Kasumi-1 (cell line): ENCODE measurements at places on chromosomes 1 and 21.

GRCh38 chr1:220775240-220775853 is 11.4 kb upstream of the MTARC1 start:
- peak; percentile 46 for DNase-seq

GRCh38 chr1:162029157-162029556 is 5.5 kb upstream of the OLFML2B start:
- no peak for DNase-seq

- DNase-seq: no peak
Measured at GRCh38 chr1:224755586-224755985, 139.5 kb downstream of the CNIH3 start.

- no peak for DNase-seq
Measured at GRCh38 chr21:17436626-17437111, 76.2 kb upstream of the CXADR start.

GRCh38 chr1:1098681-1099421 is 17.0 kb downstream of the C1orf159 start:
- no peak for DNase-seq

DNA sequence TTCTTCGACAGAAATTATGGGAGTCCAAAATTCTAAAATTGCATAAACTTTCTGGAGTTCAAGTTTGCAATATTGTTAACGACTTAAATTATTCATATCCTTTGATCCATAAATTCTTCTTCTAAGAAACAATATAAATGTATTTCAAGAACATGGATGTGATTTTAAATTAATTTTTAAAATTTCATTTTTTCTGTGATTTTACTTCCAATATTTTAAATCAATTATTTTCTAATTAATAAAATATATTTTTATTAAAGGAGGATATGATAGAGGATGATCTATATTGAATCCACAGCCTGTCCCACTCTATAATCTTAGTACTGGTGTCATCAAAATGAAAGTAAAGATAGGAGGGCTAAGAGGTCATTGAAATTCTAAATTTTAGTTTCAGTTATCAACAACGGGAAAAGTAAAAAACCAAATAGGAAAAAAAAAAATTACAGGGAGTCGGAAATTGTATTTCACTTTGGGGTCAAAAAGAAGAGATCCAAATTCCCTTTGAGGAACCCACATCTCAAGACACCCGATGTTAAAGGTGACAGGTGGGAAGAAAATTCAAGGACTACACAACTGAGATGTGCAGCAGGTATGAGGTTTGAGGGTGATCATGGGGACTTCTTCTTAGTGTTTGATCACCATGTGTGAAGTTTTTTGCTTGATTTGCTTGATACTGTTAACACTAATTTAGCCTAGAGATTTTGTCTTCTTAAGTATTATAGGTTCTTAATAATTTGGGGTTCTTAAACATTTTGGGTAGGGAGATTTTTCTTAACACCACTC is 154.8 kb upstream of the RGS18 start:
- peak; percentile 11 for DNase-seq

GRCh38 chr1:200963076-200963475 is 60.4 kb downstream of the KIF21B start:
- DNase-seq: no peak

DNA sequence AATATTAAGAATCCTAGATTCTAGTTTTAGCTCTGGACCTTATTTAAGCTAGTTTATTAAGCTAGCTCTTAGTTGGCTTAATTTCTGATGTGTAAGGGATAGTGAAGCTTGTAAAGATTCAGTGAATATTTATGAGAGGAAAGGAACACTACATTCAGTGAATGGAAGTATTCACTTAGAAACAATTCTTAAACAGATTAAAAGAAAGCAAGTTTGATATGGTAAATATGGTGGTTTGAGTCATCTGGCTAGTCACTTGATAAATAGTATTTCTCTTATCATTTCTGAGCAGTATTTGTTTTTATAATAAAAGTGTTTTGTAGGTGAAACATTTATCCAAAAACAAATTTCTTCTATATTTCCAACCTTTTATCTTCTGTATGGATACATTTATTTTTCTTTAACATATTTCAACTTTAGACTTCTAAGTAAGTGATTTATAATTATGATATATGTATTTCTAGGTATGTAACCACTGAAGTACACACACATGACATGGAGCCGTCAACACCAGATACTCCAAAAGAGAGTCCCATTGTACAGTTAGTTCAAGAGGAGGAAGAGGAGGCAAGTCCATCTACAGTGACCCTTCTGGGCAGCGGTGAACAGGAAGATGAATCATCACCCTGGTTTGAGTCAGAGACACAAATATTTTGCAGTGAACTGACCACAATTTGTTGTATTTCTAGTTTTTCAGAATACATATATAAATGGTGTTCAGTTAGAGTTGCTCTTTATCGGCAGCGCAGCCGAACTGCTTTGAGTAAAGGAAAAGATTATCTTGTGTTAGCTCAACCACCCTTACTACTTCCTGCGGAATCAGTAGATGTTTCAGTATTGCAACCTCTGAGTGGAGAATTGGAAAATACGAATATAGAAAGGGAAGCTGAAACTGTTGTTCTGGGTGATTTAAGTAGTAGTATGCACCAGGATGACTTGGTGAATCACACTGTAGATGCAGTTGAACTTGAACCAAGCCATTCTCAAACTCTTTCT is 55.6 kb downstream of the SUCO start:
- DNase-seq: no peak

GRCh38 chr1:98280049-98280448 is 359.2 kb upstream of the DPYD start:
- no peak for DNase-seq

- no peak for DNase-seq
Measured at GRCh38 chr1:40308036-40308727, 8.9 kb downstream of the COL9A2 start.

DNA sequence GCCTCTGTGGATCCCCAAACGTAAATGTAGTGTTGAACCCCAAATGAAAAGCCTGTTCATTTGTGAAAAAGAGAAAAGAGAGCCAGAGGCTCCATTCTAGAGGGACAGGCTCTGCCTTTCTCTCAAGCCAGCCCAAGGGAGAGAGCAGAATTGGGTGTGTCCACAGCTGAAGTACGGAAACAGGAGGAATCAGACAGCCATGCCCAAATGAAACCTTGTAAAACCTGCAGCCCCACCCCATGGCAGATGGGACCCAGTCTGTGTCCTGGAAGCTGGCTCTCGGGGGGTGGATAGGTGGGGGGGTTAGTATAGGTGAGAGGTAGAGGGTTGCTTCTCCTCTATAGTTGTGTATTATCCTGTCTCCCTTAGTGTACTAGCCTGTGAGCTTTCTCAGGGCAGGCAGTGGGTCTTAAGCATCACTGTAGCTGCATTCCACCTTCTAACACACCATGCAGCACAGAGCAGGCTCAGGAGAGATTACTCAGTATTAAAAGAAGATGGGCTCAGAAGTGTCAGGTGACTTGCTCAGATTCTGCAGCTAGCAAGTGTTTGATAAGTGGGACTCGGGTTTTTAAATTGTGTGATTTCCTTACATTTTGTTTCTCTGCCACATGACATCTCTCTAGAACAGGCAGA is 67.4 kb upstream of the SIPA1L2 start:
- no peak for DNase-seq

DNA sequence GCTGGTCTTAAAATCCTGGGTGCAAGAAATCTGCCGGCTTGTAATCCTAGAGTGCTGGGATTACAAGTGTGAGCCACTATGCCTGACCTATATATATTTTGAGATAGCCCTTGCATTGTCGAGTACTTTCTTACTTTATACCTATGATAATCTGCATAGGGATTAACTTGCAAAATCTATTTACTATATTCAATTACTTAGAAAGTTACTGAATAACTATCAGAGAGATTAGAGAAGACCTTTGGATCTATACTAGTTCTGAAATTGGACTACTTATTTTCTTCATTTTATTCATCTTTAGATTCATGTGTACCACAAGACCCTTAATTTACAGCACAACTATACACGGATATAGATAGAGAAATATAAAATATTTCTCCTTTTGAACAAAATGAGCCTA is 1766.0 kb downstream of the NCAM2 start:
- no peak for DNase-seq

- no peak for DNase-seq
Measured at GRCh38 chr1:51444096-51444495, 75.0 kb downstream of the EPS15 start.

- no peak for DNase-seq
Measured at GRCh38 chr1:19844731-19845495, 29.8 kb upstream of the RNF186 start.

DNA sequence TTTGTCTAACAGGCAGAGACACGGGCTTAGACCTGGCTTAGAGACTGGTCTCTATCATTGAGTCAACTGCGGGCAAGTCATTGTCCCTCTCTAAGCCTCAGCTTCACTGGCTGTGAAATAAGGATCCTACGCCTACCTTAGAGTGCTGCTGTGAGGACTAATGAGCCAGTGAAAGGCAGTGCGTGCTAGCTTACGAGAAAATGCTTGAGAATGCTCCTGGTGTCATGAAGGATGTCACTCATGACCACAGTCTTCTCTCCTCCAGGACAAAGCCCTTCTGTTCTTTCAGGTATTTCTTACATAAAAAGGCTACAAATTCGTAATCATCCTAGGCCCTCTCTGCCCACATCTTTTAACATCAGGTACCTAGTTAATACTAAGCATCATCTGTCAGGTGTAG is 16.5 kb upstream of the A3GALT2 start:
- DNase-seq: no peak

DNA sequence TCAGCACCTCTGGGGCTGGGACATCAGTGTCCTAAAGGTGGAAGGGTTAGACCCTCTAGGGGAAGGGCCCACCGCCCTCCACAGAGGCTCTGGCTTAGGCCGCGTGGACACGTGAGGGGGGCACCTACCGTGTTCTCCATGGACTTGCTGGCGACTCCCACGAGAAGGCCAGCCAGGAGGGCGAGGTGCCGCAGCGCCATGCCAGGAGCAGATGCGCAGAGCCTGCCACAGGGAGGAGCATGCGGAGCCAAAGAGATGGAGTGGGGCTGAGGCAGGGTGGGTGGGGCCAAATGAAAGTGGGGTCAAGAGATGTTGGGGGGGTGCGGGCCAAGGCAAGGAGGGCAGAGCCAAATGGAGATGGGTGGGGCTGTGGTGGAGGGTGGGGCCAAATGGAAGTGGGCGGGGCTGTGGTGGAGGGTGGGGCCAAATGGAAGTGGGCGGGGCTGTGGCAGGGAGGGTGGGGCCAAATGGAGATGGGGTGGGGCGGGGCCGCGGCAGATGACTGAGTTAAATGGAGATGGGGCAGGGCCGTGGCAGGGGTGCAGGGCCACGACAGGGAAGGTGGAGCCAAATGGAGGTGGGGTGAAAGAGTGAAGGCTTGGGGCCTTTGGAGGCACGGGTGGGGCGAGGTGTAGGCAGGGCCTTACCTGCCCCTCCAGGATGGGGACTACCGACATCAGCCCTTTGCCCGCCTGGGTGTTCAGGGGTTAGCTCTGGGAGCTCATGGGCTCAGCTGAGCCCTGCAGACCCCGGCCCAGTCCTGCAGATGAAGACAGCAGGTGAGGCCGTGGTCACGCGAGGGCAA is 17.4 kb upstream of the RNF223 start:
- DNase-seq: no peak

DNA sequence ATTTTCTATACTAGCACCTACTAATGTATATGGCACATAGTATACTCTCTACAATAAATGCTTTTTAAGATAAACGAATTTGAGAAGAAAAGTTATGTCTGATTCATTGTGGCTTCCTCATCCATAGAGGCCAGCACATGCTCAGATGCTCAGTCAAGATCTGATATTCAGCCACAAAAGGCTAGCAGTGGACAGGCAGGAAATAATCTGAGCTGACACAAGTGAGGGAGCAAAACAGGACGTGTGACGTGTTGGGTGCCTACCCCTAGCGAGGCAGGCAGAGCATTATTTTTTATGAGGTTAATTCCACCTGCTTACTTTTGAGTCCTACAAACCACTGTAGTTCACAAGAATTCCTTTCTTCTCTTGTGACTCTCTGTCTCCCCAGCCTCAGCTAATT is 550.9 kb downstream of the SMYD3 start:
- DNase-seq: no peak

DNA sequence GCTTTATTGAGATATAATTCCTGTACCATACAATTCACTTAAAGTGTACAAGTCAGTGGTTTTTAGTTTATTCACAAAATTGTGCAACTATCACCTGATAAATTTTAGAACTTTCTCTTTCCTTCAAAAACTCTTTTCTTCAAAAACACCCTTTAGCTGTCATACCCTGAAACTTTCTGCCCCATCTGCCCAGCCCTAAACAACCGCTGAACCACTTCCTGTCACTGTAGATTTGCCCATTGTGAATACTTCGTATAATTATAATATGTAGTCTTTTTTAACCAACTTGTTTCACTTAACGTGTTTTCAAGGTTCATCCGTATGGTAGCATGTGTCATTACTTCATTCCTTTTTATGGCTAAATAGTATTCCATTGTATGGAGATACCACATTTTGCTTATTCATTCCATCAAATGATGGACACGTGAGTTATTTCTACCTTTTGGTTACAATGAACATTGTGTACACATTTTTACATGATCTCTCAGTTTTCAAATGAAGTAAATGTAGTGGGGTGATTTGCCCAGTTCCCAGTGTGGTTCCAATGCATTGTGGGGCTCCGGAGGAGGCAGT is 37.9 kb downstream of the WNT4 start:
- no peak for DNase-seq

DNA sequence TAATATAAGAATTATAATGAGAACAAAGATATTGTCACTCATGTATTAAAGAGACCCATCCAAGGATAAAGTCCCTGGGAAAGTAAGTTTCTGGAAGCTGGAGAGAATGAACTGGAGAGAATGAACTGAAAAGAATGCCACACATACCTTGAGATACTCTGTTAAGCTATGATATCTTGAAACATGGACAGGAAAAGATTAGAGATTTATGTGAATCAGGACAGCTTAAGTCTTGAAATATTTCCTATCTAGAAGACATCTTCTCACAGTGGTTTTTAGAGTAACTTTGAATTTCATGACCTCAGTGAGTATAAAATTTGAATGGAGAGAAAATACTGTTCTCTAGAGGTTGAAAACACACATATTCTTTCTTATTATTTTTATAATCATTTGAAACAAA is 201.3 kb upstream of the HMCN1 start:
- no peak for DNase-seq

- DNase-seq: no peak
Measured at GRCh38 chr21:25296252-25296651, 311.0 kb downstream of the MRPL39 start.

GRCh38 chr1:176847052-176847451 is 317.5 kb downstream of the ASTN1 start:
- DNase-seq: no peak

- DNase-seq: no peak
Measured at GRCh38 chr1:41647221-41648135, 163.0 kb upstream of the EDN2 start.

DNA sequence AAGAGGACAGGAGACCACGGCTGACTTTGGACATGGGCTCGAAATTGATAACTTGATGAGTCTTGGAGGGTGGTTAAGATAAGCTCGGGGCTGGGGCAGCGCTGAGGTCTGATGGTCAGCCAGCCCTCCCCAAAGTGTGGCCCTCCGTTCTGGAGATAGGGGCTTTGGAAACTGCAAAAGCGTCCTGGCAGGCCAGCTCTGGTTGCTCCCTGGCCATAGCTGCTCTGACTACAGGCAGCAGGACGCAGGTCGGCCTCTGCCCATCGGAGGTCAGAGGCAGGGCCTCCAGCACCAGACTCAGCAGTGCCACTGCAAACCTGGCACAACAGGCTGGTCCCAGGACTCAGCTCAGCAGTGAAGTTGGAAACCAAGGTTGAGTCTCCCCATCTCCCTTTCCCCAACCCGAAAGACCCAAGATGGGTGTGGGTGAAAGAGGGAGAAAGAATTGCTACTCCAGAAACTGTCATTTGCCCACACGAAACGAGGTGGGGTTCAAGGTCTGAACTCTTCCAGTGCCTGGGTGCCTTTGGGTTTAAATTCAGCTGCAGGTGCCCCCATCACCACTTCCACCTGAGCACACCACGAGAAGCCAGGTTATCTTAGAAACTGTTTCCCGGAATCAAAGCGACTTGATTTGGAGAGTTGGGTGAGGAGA is 4.8 kb downstream of the SIM2 start:
- DNase-seq: no peak
